ENCODE measurements at places on chromosomes 6 and 20.

DNA sequence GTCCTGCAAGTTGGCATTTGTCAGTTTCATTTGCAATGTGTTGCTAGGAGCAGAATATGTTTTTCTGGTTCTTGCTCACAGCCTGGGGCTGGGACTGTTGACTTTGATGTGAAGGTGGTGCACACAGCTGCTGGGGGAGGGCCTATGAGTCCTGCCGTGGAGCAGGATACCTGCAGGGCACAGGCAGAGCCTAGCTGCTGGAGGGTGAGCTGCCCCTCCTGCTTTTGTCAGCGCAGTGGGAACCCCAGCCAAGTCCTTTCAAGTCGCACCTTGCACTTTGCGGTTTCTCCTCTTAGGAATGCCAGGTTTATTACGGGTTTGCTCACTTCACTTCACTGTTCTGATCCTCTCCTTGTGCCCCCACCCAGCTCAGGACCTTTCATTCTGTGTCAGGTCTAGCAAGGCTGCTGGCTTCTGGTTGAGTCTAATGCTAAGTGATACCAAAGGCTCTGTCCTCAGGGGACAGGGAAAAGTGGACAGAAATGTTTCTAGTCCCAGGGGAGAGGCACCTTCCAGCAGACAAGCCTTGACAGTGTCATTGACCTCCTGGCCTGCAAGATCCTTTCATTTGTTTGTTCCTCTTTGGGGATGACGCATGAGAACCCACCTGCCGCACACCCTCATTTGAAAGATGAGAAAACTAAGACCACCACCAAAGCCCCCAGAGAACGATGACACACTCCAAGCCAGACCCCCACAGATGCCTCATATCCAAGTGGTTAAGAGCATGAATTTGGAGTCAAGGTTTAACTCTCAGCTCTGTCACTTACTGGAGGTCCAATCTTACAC is 2.7 kb upstream of the SPO11 start:
- peak; percentile 99 for DNase-seq

GRCh38 chr6:26158581-26159356 is 71.5 kb downstream of the HFE start:
- DNase-seq = no peak

DNA sequence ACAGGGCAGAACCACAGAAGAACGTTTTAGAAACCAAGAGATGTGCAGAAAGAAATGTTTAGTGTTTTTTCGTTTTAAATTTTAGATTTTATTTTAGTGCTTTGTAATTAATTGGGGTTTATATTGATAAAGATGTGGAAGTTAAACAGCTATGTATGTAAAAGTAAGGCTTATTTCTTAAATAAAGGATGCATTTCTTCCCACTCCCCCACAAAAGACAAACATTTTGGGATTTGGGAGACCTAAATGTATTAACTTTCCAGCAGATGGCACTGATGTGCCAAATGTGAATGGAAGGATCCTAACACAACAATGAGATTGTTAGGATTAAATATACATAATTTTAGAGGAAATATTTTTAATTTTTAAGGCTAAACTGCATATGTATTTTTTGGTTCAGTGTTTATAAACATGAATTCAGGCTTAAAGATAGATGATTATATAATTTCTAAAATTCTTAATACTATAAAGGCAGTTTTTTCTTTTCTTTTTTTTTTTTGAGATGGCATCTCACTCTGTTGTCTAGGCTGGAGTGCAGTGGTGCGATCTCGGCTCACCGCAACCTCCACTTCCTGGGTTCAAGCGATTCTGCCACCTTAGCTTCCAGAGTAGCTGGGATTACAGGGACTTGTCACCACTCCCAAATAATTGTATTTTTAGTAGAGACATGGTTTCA is 12.0 kb downstream of the PFDN4 start:
- peak; percentile 70 for DNase-seq

DNA sequence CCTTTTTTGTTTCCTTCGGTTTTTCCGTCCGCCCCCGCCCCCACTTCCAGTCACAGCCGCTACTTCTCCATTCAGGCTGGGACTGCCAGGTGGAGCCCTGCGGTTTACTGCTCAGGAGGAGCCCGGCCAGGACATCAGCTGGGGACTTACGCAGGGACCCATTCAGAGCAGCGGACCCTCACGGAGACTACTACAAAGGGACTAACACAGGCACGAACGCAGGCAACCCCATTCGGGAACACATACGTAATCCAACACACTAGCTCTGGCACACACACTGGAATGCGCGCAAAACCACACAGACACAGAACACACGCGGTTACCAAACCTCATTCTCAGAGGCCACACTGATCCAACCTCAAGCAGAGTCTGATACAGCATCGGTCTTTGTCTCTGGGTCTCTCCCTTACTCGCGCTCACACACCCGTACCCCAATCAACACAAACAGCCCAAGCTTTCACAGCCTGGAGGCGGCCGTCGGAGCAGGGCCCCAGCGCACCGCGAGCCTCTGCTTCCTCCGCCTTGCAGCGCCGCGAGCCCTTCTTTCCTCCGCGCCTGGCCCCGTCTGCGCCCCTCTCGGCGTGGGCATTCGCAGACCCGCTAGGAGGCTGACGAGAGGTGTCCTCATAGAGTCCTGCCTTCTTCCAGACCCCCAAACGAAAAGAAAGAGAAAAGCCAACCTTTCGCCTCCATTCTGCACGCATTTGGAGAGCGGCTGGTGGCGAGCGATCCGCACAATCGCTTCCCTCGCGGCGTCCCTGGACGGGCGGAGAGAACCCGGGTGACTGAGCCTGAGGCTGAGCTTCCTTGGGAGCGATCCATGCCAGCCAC is 1.1 kb upstream of the SLC32A1 start:
- no peak for DNase-seq

- no peak for DNase-seq
Measured at GRCh38 chr6:114323784-114324183, 19.0 kb downstream of the HS3ST5 start.

DNA sequence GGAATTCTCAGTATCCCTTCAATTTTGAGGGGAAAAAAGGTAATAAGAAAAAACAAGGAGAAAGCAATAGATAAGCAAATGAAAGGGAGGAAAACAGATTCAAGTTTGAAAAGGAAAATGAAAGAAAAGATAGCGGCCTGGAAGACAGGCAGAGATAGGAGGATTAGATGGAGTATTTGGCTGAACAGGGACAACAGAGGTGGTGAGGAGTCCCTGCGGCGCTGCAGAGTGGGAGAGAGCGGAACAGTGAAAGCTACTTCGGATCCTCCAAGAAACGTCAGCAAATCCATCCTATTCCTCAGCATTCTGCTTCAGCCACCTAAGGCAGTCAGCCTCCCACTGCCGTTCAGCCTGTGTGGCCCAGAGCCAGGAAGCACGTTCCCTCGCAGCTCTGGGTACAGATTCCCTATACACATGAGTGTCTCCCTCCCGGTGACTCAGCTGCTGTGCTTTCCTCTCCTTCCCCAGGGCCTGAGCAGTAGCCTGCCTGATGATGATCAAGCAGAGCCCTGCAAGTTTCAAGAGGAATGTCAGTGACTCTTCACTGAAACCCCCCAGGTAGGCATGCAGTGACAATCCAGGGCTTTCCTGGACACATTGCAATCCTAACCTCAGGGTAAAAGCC is 43.4 kb upstream of the CDYL start:
- DNase-seq = peak; percentile 93

Data from RWPE1 (cell line).